Pons (tissue), 1 donor: ENCODE measurements at places on chromosomes 16 and 17.
A peak's percentile ranks its signal among the peaks of the same experiment; 100 is the strongest.

DNA sequence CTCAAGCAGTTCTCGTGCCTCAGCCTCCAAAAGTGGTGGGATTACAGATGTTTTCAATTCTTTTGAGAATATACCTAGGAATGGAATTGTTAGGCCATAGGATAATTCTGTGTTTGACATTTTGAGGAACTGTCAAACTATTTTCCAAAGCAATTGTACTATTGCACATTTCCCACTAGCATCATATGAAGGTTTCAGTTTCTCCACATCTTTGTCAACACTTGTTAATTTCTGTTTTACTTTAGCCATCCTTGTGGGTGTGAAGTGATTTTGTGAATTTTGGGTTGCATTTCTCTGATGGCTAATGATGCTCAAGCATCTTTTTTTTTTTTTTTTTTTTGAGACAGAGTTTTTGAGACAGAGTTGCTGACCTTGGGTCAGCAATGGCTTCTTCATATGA lies 6.2 kb downstream of the NT5M start:
- DNase-seq: no peak

DNA sequence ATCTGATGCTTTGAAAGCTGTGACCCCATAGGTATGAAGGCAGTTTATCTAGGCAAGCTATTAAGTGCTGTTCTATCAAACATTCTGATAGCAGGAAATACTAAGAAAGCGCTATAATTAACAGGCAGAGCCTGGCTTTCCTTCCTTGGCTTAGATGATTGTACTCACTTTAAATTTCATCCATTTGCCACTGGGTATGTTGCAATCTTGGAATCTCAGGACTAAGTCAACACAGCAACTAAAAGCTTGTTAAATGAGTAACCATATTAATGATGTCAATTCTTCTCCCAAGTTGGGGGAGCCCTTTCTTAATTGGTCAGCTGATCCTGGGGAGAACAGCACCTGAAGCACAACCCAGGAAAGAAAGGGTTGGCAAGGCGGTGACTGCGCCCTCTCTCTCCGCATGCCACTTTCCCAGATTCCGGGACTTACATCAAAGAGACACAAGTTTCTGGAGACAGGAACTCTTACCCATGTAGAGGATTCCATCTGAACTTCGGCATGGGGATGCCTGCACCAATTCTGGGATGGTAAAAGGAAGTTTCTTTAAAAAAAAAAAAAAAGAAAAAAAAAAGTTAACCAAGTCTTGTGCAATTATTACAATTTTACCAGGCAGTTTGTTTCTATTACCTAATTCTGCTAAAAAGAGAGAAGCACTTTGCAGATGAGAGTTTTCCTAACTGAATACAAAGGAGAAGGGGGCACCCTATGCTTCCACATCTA lies 54.4 kb upstream of the ICAM2 start:
- DNase-seq: no peak

DNA sequence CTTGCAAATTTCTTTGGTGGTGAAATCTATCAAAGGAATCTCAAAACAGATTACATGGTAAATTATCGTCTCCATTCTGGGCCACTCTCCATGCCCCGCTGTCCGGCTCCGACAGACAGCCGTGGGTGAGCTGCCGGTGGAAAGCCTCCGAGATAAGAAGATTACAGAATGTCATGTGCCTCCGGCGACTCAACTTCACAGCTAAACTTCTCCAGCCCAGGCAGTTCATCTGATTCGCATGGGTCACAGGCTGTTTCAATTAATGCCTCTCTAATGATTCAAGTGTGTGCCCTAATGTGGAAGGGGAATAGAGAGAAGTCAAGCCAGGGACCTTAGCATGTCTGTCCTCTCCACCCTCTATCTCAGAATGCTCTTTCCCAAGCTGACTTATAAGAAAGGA lies 520.8 kb upstream of the ZFHX3 start:
- no peak for DNase-seq

DNA sequence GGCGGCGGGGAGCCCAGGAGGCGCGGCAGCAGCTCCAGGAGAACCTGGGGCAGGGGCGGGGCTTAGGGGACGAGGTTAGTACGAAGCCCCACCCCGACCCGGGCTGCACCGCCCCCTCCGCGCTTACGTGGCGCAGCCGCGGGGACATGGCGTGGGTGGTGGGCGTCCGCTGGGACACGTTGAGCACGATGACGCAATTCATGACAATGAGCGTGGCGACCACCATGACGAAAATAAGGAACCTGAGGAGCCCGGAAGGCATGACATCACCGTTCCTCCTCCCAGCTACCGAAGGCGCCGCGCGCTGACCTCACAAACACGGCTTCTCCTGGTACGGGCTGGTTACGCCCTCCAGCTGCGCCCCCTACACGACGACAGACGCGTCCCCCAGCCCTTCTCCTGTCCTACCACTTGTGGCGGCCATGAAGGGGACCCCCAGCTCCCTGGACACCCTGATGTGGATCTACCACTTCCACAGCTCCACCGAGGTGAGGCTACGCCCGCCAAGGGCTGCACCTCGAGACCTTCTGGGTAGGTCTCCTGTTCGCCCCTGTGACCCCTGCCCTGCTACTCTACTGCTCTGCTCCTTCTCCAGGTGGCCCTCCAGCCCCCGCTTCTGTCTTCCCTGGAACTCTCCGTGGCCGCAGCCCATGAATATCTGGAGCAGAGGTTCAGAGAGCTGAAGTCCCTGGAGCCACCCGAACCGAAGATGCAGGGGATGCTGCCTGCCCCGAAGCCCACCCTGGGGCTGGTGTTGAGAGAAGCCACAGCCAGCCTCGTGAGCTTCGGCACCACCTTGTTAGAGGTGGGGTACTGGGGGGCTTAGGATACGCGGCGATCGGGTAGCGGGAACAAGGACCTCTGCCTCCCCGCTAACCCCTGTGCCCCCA lies at the start of gene C17orf107:
TSS of gene C17orf107 (plus strand) at position 196 of the 890 bp plus-strand sequence. CDS start at position 423, 227 bp downstream.
- no peak for DNase-seq

- peak; percentile 52 for DNase-seq
Observed at GRCh38 chr17:74513987-74514631, 17.2 kb downstream of the CD300LB start.

DNA sequence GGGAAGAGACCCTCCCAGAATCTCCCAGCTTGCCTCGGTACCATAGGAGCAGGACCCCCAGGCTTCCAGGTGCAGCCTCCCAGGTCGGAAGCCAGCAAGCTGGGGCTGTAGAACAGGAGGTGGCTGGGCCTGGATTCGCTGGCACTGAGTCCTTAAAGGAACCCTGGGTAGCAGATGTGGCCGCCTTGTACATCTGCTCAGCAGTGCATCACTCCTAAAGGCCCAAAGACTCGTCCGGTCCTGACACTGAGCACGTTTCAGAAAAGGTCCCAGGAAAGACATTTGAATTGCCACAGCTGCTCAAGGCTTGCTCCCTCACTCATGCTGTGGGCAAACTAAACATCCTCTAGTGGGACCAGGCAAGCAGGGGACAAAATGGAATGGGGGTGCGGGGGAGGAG lies 172.8 kb downstream of the RAB11FIP4 start:
- DNase-seq: no peak

DNA sequence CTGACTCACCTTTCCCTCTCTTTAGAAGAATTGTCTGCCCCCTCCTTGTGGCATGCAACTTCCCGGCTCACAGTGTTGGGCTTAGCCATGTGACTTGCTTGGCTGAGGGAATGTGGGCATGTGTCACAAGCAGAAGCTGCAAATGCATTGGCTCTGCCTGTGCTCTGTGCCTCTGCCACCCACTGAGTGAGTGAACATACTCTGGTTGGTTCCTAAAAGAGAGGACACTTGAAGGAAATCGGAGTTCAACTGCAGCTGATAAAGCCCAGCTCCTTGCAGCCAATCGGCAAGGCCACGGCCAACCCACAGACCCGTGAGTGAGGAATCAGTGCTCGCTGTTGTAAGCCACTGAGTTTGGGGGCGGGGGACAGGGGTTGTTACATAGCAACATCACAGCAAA lies 10.9 kb upstream of the GINS2 start:
- peak; percentile 6 for DNase-seq

- DNase-seq: peak; percentile 47
Observed at GRCh38 chr16:81696961-81697615, 82.0 kb upstream of the PLCG2 start.

GRCh38 chr16:75415169-75415905 lies 18.0 kb downstream of the CFDP1 start:
- DNase-seq: peak; percentile 74

GRCh38 chr16:81366316-81366932 lies 51.7 kb downstream of the GAN start:
- peak; percentile 70 for DNase-seq

- no peak for DNase-seq
Observed at GRCh38 chr17:6554342-6554741, 2.0 kb downstream of the PITPNM3 start.

DNA sequence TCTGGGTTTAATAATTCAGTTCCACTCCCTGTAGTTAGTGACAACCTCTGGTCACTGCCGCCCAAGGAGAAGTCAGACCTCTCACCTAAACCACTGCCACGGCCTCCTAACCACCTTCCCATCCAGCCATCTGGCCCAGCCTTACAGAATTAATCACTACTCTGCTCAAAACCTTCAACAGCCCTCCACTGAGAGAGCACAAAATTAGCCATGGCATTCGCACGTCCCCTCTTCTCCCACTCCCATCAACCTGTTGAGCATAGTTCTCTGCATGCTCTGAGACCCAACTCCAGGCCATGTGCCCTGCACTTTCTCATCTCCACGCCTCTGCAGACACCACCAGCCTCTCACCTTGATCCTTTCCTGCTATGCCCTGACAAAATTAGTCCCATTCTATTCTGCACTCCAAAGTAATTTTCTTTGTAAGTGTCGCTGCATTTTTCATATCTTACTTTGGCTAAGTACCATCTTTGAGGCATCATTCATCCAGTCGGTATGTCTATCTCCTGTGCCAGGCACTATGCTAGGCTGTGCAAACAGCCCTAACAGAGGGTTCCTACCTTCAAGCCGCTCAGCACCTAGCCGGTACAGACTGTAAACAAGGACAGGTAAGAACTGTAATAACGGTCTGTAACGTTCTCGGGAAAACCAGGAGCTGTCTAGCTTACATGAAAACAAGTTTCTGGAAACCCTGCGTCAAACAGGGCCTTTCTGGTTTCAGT lies 963 bp downstream of the COPRS start:
- DNase-seq: no peak

DNA sequence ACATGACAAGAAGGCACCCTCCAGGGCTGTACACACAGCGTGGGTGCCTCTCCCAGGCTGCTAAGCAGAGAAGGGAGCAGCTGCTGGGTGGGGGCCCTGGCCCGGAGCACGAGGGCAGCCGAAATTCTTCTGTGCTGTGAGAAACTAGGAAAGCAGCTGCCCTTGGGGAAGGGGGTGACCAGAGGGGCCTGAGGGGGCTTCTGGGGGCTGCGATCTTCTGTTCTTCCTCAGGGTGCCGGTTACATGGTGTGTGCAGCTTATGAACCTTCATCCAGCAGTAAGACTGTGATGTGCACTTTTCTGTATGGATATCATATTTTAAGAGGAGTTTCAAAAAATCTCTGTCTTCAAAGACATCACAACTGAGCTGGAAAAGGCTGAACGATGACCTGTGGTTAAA lies 43.2 kb upstream of the METRNL start:
- DNase-seq: no peak

DNA sequence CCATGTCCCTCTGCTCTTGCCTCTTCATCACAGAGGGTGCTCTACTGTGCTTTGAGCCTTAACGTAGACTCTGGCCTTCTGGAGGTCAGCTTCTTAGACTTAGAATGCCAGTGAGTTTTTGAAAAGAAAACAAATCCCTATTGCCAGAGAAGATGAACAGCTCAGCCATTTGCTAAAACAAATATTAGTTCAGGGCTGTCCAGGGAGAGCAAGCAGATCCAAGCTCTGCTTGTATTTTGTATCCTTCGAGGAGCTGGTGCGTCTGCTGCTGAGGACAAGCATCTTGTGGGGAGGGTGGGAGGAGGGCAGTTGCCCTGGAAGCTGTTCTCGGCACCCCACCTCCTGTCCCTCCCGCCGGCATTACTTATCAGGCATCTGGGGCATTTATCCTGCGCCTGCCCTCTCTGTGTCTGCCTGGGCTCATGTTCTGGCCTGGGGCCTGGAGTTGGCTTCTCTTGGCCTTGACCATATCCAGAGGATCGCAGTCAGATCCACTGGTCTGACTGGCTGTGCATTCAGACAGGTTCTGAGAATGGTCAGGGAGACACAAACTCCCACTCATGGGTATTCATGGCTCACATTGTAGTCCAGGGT lies 173.1 kb upstream of the NLRP1 start:
- no peak for DNase-seq

- DNase-seq: no peak
Observed at GRCh38 chr17:7855660-7856010, 769 bp downstream of the TMEM88 start.

DNA sequence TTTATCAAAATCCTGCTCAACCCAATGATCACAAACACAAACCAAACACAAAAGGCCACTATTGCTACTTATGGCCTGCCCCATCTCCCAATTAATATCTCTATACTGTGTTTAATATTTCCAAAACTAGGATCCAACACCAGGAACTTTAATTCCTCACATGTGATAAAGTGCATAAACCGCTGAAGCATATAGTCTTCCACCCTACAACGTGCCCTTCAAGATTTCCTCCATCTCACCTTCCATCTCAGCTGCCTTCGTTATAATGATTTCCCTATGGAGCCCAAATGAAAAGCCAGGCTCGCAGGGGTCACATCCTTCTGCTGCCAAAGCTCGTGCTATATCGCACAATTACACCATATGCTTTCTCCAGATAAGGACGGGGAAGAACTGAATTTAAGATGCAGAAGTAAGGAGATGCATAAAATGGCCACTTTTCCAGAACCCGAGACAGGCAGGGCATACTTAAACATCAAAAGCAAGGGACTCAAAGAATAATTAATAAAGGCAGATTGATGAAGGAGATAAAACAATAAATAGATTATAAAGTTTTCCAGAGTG lies 1.8 kb downstream of the MYH10 start:
- DNase-seq: no peak

GRCh38 chr17:78967782-78968362 lies 11.9 kb downstream of the LGALS3BP start:
- DNase-seq: no peak

GRCh38 chr17:82772026-82772425 lies 20.2 kb downstream of the TBCD start:
- no peak for DNase-seq

- no peak for DNase-seq
Observed at GRCh38 chr17:34406226-34406625, 43.2 kb upstream of the CCL1 start.

DNA sequence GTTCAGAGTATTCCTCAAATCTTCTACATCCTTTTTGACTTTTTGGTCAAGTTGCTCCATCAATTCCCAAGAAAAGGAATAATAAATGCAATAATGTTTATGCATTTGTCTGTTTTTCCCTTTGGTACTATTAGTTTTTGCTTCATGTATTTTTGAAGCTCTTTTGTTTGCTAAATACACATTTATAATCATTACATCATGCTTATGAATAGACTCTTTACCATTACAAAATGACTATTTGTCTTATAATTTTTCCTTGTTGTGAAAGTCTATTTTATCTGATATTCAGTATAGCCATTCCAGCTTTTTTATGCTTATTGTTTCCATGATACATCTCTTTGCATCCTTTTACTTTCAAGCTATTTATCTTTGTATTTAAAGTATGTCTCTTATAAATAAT lies 41.2 kb downstream of the CEP112 start:
- no peak for DNase-seq
